ENCODE measurements at places on chromosomes 13 and 19. TPM values are rescaled to one million over a fixed set of nuclear protein-coding genes. Genes with fewer than 3 reads are reported as not detected.

DNA sequence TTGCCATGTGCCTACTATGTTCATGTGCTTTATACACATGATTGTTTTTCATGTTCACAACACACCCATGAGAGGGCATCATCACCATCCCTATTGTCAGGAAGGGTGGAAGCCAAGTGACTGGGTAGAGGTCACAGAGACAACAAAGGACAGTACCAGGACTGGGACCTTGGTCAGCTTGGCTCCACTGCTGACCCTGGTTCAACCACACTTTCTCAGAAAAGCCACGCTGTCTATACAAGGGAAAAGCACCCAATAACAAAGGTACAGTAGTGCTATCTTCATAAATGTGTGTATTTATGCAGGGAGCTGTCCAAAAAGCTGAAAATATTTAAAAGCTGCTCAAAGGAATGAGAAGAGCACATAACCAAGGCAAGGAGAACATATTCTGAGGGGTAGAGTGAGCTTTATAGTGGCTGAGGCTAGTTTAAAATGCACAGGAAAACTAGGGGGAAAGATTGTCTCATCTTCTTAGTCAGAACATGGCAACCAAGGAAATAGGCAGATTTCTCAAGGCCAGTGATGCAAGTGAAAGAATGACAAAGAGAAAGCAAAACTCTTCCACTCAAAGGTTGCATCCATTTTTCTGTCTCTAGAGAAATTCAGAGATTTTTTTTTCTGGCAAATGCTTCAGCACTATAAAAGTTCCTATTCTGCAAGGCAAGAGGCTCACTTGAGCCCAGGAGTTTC is 415.0 kb downstream of the FOXO1 start:
- DNase-seq: no peak

DNA sequence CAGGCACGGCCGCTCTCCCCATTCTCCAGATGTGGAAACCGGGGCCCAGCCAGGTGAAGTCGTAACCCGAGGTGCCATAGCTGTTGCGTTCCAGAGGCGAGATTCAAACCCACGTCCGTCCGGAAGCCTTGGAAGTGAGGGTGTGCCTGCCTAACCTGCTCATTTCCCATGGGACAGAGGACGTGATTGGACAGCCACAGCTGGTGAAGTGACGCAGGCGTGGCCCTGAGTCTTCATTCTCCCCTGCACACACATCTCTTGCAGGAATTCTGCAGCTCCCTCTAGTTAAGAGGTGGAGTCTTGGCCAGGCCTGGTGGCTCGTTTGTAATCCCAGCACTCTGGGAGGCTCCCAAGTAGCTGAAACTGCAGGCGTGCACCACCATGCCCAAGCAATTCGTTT is 16.8 kb downstream of the MEIS3 start:
- DNase-seq: no peak

The ZNF773 gene
- total RNA-seq: 15.9 TPM

The SAE1 gene
- 108 TPM for total RNA-seq

The ATP4B gene
- not detected for total RNA-seq

The S1PR2 gene
- total RNA-seq: 7.1 TPM

The HIPK4 gene
- not detected for total RNA-seq

GRCh38 chr13:74144269-74144668 is 10.1 kb upstream of the KLF12 start:
- no peak for DNase-seq

The SELENOV gene
- not detected for total RNA-seq

Data from activated naive CD8-positive, alpha-beta T cell treated with anti-CD3 and anti-CD28 coated beads, Interleukin-2, amount 10 ng/mL, durations not matched to agents 7 days and 5 days (primary cell).